ENCODE measurements at places on chromosomes 7 and 10. TPM values are rescaled to one million over a fixed set of nuclear protein-coding genes. Genes with fewer than 3 reads are reported as not detected.
A peak's percentile ranks its signal among the peaks of the same experiment; 100 is the strongest.

GRCh38 chr7:117550625-117551024, 70.8 kb downstream of the CFTR start:
- H3K4me3 ChIP-seq, result no peak overlapping the region
- H3K36me3 ChIP-seq, result no peaks in the 10 kb centered on the region
- no peaks in the 10 kb centered on the region for H3K27me3 ChIP-seq
- DNase-seq, result no peak

GRCh38 chr7:14576578-14576977, 326.0 kb downstream of the DGKB start:
- H3K4me3 ChIP-seq, result no peak overlapping the region
- no peaks in the 10 kb centered on the region for H3K36me3 ChIP-seq
- H3K27ac ChIP-seq, result no peak overlapping the region
- no peak for DNase-seq
- no peaks in the 10 kb centered on the region for H3K27me3 ChIP-seq
- no peaks in the 10 kb centered on the region for H3K4me1 ChIP-seq

DNA sequence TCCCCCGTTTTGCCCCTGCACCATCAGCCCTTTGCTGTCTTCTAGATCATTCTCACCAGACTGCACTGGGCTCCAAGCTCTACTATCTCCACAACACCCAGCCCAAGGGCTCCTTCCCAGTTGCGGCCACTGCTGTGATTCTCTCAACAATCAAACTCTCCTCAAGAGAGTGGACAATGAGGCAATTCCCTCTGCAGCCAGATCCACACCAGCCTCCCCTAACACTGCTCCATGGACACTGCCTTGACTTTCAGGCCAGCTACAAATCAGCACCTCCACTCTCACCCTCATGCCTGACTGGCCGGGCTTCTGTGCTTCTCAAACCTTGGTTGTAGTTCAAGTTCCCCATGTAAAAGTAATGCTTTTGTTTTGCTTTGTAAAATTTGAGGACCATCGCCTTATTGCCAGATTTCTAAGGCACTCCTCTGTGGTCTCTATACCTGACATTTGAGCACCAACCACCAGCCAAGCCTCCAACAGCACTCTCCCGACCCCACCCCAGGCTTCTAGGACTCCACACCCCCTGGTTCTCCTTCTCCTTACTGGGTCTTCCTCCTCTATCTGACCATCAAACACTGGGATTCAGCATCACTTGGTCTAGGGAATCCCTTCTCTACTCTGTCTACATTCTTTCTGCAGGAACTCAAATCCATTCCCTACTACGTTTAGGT, 45.4 kb downstream of the PPIF start:
- peaks cover 18% of the 10 kb centered on the region for H3K4me1 ChIP-seq
- H3K4me3 ChIP-seq, result no peak overlapping the region
- H3K27ac ChIP-seq, result peak overlapping the region; percentile 93
- H3K36me3 ChIP-seq, result peaks cover 4% of the 10 kb centered on the region
- no peaks in the 10 kb centered on the region for H3K27me3 ChIP-seq

GRCh38 chr7:132398253-132398925, 177.9 kb downstream of the PLXNA4 start:
- H3K27me3 ChIP-seq, result peaks cover 4% of the 10 kb centered on the region
- no peak for DNase-seq
- no peak overlapping the region for H3K27ac ChIP-seq

GRCh38 chr7:44292876-44293560, 32.4 kb downstream of the CAMK2B start:
- H3K4me1 ChIP-seq, result no peaks in the 10 kb centered on the region
- no peaks in the 10 kb centered on the region for H3K36me3 ChIP-seq
- H3K4me3 ChIP-seq, result no peak overlapping the region

DNA sequence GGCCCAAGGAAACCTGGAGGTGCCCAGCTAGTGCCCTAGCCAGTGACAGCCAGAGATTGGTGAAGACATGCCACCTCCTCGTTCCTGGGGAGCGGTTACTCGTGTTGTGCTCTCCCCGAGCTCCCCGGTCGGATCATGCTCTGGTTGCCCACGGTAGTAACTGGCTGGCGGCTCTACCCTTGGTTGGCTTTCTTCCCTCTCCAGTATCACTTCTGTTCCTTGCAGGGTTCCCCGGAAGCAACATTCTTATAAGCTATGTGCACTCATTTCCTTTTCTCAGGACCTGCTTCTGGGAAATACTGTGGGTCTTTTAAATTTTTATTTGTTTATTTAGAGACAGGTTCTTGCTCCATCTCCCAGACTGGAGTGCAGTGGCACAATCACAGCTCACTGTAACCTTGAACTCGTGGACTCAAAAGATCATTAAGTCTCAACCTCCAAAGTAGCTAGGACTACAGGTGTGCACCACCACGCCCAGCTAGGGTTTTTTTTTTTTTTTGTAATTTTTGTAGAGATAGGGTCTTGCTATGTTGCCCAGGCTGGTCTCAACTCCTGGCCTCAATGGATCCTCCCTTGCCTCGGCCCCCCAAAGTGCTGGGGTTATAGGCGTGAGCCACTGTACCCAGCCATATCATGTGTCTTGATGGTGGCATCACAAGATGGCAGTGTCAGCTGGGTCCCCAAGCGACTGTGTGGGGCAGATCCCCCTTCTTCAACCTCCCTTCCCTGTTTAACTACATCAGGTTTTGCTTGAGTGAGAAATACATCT, 6.9 kb upstream of the CALHM1 start:
- H3K36me3 ChIP-seq, result no peaks in the 10 kb centered on the region
- DNase-seq, result no peak
- no peaks in the 10 kb centered on the region for H3K4me1 ChIP-seq
- peaks cover 3% of the 10 kb centered on the region for H3K27me3 ChIP-seq

DNA sequence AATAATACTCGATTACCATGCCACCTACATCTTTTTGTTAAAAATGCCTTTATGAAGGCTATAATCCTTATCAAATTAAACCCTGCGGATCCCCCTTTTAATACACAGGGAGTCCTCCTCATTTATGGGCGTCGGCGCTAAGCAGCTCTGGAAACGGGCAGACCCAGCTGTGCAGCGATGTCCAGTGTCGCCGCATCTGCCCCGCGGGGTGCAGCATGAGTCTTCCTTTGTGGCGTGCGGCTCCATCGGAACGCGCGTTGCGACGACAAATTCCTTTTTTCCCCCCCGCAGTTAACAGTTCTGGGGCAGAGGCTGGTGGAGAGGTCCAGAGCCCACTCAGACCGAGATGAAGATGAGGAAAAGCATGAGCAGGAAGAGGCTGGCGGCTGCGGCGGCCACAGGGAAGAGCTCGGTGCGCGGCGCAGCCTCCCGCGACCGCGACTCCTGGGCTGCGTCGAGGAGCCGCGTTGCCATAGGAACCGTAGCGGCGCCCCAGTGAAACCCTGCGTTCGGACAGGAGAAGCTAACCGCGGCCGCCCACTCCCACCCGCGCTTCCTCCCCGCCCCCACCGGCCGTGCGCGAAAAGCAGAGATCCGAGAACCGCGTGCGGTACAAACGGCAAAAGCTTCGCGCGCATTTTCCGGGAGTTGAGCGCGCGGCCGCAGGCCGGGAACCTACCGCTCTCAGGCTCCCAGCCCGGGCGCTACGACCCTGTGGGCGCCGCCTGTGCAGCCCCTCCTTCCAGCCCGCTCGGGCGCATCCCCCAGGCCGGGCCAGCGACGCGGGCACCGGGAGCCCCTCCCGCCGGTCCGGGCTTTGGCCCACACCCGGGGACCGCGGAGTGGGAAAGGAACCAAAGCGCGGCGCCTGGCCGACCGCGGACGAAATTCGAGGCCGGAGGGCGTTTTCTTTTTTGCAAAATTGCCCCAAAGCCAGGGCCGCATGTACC, 130.6 kb downstream of the SPAG6 start:
- peak overlapping the region; percentile 88 for H3K4me3 ChIP-seq
- no peak overlapping the region for H3K27ac ChIP-seq
- no peaks in the 10 kb centered on the region for H3K36me3 ChIP-seq
- H3K27me3 ChIP-seq, result peaks cover 95% of the 10 kb centered on the region

GRCh38 chr7:22854158-22855048, 31.8 kb upstream of the TOMM7 start:
- peak; percentile 57 for DNase-seq
- H3K27ac ChIP-seq, result peak overlapping the region; percentile 95
- peaks cover 15% of the 10 kb centered on the region for H3K36me3 ChIP-seq
- H3K4me1 ChIP-seq, result peaks cover 23% of the 10 kb centered on the region

- H3K4me3 ChIP-seq, result no peak overlapping the region
- peaks cover 15% of the 10 kb centered on the region for H3K4me1 ChIP-seq
- H3K36me3 ChIP-seq, result no peaks in the 10 kb centered on the region
- no peaks in the 10 kb centered on the region for H3K27me3 ChIP-seq
- DNase-seq, result no peak
- no peak overlapping the region for H3K27ac ChIP-seq
Observed at GRCh38 chr10:46554166-46554781, 2.2 kb downstream of the GPRIN2 start.

ZCCHC24 gene
- 24.3 TPM for total RNA-seq

LIPN gene
- not detected for total RNA-seq

ATOH7 gene
- 0.20 TPM for total RNA-seq

NKX2-3 gene
- not detected for total RNA-seq

TDRD1 gene
- not detected for total RNA-seq

ZNF487 gene
- total RNA-seq, result 3.8 TPM

SFTPA1 gene
- not detected for total RNA-seq

HEPACAM2 gene
- total RNA-seq, result not detected

GLI3 gene
- 141 TPM for total RNA-seq

FBXO24 gene
- total RNA-seq, result 0.61 TPM
